ENCODE measurements at places on chromosomes 5 and 9.

DNA sequence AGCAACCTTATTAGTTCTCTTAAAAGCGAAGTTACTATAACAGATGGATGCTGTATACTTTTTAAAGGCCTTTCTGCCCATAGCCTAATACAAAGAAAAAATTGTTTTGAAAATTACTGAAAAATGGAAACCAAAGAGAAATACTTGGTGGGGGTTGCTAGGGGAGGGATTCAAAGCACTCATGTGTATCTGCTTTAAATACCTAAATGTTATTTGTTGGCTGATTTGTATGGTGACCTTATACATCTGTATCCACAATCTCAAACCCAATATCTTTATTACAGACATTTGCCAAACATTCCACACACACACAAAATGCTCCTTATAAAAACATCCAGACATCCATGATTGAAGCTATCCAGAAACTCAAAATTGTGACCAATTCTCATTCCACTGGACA, 172.0 kb downstream of the ADAMTS12 start:
- no peak for DNase-seq

DNA sequence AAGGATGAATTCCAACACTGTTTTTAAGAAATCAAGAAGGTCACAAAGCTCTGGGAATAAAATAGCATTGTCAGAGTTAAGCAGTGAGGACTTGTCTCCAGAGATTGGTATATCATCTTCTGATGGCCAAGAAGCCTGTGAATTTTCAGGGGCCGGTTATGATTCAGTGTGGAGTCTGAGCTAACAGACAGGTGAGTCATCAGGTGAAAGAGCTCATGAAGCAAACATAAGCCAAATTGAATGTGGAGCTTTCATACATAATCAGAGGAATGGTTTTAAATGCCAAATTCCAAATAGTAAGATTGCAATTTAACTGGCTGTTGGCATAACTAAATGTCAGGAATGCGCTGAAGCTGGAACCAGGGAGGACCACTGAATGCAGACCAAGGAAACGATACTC, 494.2 kb downstream of the MTRR start:
- DNase-seq, result no peak

DNA sequence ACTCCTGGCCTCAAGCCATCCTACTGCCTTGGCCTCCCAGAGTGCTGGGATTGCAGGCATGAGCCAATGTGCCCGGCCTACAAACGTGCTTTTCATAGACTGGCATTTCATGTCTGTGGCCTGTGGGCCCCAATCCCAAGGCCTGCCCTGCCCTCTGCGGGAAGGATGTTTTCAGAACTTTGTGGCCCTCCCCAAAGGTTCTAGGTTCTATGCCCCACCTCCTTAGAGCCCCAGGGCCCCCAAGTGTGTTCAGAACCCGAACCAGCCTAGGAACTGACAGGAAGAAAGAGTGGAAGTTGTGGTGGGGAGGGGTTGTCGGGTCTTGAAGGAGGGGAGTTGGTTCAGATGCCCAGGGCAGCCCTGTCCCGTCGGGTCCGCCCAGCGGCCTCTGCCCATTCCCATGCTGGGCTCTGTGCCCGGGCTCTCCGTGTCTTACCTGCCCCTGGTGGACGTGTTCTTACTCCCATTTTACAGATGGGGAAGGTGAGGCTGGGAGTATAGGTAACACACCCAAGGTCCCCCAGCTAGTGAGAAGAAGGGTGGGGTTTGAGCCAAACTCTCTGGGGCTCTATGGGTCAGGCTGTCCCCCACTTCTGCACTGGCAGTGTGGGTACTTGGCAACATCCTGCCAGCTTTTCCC, 175.8 kb upstream of the IER5L start:
- no peak for DNase-seq

- no peak for DNase-seq
Observed at GRCh38 chr5:170310256-170310926, 12.8 kb upstream of the LCP2 start.

DNA sequence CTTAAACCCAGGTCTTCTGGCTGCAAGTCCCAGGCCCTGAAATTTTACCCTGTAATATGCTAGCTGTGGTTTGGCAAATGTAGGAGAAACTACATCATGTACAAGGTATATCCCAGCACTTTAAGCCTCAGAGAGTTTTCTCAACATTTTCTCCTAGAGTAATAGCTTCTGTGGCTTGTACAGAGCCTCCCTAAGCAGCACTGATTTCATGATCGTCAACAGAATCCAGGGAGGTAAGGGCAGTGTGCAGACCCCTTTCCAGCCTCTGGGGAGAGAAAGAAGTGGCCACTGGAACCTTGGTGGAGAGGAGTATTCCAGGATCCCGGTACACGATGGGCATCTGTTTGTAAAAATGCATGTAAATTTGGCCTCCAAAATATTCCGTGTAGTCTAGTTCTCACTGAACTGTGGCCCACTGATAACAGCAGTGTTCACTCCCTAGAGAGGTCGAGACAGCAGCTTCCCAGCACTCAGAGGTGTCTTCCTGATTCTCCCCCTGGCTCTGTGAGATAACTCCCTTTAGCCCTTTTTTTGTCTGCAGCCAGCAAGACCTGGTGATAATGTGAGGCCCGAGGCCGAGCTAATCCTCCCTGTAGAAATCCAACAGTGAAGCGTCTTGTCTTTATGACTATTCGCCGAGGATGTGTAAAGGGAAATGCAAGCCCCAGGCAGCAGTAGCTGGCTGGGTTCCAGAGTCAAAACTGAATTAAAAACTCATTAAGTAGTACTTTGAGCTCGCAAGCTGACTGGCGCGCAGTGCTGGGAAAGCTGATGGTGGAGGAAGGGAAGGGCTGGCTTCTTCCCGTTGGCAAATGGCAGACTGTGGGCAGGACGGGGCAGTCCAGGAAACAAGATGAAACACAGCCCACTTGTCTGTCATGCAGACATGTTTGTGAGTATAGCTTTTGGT, 59.0 kb downstream of the MAP1B start:
- no peak for DNase-seq

GRCh38 chr9:110900917-110901316, 137.4 kb downstream of the LPAR1 start:
- no peak for DNase-seq
